ENCODE measurements at places on chromosomes 7 and 10. TPM values are rescaled to one million over a fixed set of nuclear protein-coding genes. Genes with fewer than 3 reads are reported as not detected.
A peak's percentile ranks its signal among the peaks of the same experiment; 100 is the strongest.

DNA sequence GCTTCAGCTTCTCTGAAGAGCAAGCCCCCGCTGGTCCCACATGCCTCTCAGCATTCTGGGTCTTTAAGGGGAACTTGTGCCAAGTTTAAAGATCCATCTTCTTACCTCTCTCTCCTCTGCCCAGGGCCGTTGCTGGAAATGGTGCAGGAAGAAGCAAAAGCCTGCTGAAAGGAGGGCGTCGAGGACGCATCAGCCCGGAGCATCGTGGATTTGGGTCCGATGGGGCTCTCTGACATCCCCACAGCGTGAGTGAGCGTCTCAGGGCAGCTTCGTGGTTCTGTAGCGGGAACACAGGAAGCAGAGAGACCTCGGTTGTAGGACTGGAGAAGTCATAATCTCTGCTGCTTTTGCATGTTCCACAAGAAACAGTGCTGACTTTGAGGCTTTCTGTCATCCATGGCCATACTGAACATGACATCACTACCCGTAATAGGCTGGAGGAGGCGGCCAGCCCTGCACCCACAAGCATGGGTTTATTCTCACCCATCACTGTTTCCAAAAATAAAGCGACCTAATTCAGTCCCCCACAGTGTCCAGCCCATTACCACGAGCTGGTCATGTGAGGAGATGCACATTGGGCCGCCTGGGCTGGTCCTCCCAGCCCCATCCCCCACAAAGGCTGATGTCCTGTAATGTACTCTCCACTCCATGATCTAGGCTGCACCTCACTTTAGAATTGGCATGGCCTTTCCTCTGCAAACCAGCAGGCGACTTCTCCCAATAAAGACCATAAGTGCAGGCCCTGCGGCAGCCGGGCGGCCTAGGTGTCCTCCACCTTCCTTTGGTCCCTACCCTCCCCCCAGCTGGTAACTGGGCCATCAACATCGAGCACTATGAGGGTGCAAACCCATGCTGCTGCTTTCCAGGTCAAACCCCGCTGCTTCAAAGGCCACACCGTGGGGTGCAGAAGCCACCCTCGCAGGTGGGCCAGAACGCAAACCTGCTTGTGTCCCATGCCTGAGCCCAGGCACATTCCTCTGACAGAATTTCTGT, 276.9 kb downstream of the TNS3 start:
- no peak for DNase-seq

- peak; percentile 45 for DNase-seq
These were observed 84.4 kb downstream of the RGS10 start for GRCh38 chr10:119457966-119458766.

DNA sequence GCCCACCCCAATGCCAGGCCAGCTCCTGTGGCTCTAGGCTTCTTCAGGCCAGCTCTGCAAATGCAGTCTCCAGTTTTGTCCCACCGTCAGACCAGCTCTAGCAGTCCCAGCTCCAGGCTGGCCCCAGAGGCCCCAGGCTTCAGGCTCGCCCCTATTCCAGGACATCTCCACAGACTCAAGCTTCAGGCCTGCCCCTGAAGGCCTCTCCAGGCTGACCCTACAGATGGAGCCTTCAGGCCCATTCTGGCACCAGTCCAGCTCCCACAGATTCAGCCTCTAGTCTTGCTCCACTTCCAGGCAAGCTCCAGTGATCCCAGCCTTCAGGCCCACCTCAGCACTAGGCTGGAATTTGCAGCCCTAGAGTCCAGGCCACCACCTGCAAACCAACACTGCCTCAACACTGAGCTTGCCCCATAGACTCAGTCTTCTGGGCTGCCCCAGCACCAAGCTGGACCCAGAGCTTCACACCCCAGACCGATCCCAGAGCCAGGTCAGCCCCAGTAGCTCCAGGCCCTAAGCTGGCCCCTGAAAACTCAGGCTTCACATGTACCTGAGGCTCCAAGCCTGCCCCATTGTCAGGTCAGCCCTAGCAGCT, 170.2 kb downstream of the ITGB1 start:
- no peak for DNase-seq

- DNase-seq = no peak
These were observed 836.7 kb upstream of the GHITM start for GRCh38 chr10:83302623-83303022.

DNA sequence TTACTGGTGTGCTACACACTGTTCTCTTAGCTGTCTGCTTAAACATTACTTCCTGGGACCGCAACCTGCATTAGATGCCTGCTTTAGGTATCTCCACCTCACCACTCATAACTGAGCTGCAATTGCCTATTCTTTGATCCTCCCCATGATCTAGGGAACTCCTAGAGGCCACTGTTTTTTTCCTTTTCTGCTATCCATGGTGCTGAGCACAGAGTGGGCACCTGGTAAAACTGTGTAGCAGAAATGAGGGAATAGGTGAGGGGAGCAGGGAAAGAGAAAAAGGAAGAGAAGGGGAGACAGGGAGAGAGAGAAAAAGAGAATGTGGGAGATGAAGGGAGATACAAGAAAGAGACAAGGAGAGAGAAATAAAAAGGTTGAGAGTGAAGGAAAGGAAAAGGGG, 434.9 kb downstream of the ADRA2A start:
- DNase-seq = no peak

DNA sequence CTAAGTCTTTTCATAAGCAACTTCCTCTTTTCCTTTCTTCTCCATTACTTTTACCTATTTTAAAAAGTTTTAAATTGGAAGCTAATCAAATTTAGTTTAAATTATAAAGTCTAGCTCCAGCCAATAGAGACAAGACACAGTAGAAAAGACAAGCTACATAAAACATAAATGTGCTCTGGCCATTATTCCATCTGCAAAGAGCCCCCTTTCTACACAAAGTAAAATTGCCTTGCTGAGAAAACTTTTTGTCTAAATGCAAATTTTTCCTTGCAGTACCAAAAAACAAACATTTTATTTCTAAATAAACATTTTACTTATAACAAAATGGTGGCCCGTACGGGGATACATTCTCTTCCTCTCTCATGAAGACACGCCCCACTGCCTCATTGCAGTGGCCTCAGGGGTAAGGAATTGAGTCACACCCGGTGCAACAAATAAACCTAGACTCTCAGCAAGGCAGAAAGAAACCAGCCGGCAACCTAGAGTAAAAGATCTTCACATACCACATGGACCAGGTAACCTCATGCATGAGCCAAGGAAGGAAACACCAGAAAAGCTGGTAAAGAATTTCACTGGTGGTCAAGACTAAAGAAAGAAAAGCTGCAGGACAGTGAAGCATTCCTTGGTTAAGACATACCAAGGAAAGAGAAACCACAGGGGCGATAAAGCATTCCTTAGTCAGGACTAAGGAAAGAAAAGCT, 71.6 kb upstream of the ZNF746 start:
- DNase-seq = no peak

DNA sequence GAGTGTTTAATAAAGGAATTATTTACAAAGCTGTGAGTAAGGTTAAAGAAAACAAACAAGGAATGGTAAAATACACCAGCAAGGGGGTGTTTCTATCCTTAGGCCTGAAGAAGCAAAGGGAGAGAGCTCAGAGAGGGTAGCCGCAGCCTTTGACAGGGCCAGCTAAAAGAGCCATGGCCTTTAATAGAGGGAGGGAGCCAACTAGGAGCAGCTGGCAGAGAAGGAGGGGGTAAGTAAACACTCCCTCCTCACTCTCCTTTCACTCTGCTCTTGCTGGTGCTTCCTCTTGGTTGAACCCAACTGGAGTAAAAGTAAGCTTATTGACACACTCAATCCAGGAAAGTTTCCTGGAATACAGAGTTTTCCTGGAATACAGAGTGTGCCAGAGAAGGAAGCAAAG, 87.5 kb downstream of the CH25H start:
- no peak for DNase-seq

The IFIT5 gene
- polyA plus RNA-seq = 13.5 TPM

GRCh38 chr7:16926283-16926682, 44.5 kb upstream of the AGR3 start:
- no peak for DNase-seq

GRCh38 chr7:136009488-136010079, 32.4 kb upstream of the MTPN start:
- DNase-seq = peak; percentile 31

DNA sequence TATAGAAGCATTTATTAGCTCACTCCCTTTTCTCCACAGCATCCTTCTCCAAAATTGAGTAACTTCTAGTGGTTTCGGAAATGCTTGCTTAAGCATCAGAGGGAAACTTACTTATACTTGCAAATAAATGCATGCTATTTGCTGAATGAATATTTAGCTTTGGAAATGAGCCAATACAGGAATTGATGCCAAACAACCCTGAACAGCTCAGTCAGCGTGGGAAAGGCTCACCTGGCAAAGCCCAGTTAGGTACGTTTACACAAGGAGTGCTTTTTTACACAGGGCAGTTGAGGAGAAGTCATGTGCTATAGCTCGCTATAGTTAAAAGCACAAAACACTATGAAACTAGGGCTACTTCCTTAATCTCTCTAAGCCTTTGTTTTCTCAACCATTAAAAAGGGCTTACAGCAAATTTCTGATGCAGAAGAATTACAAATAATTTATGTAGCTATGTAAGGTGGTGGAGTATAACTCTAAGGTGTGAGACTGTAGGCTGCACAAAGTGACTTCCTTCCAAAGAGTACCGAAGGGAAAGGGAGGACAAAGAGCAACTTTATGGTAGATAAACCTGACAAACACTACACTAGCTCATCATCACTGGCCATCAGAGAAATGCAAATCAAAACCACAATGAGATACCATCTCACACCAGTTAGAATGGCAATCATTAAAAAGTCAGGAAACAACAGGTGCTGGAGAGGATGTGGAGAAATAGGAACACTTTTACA, 498.2 kb downstream of the PHTF2 start:
- DNase-seq = no peak

DNA sequence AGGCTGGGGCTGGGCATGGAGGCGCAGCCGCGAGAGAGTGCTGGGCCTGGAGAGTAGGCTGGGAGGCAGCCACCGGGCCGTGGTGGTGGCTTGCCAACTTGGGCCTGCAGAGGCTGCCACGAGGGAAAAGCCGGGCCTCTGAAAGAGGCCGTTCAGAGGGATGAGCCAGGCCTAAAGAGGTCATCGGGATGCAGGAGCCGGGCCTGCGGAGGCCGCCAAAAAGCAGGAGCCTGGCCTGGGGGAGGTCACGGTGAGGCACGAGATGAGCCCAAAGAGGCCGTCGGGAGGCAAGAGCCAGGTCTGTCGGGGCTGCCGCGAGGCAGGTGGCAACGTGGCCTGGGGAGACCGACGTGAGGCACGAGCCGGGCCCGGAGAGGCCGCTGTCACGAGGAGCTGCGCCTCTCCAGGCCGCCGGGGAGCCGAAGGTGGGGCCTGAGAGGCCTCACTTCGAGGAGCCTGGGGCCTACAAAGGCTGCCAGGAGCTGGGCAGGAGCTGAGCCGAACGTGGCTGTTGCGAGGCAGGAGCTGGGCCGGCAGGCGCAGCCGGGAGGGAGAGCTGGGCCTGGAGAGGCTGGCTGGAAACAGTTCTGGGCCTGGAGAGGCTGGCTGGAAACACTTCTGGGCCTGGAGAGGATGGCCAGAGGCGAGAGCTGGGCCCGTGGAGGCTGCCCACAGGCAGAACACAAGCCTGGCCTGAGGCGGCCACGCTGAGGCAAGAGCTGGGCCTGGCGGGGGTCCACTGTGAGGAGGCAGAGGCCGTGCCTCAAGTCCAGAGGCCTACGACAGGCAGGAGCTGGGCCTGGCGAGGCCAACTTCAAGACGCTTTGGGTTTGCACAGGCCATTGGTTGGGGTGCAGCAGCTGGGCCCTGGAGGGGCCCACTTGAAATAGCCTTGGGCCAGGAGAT, 24.6 kb downstream of the MDH2 start:
- DNase-seq = no peak

GRCh38 chr7:144997512-144997911, 161.7 kb upstream of the TPK1 start:
- no peak for DNase-seq

- DNase-seq = no peak
These were observed 93.9 kb upstream of the GNAI1 start for GRCh38 chr7:80040752-80041151.

GRCh38 chr10:6796231-6796630, 216.2 kb upstream of the PRKCQ start:
- no peak for DNase-seq

The SGCE gene
- 148 TPM for polyA plus RNA-seq

- no peak for DNase-seq
These were observed 22.4 kb upstream of the TMEM236 start for GRCh38 chr10:17729630-17730029.

The PNLIP gene
- not detected for polyA plus RNA-seq

DNA sequence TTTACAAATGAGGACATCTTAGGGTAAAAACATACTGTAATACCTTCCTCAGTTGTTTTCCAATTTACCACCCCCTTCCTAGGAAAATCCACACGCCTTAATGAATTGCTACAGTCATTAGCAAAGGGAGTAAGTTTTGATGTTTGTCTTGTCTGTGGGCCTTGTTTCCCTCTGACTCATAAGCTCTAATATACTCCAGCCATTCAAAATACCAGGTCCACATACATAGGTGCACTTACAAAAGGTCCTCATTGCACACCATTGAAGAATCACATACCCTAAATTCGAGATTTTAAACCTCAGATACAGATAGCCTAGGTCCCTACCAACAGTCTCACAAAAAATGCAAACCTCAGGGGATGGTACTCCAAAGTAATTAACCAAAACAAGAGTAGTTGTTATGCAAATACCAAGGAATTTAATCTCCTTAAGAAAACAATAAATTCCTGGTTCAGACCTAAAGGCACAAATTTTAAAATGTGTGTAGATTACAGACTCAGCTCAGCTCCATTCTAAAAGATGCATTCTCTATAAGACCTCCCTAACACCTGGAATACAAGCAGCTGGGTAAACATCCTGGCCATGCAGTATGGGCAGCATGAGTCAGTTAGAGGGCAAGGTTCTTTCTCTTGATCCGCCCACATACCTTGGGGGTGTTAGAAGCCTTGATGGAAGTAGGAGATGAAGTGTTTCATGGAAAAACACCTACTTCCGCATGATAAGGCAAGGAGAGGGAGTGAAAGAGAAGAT, 3.0 kb upstream of the LIPK start:
- DNase-seq = no peak

DNA sequence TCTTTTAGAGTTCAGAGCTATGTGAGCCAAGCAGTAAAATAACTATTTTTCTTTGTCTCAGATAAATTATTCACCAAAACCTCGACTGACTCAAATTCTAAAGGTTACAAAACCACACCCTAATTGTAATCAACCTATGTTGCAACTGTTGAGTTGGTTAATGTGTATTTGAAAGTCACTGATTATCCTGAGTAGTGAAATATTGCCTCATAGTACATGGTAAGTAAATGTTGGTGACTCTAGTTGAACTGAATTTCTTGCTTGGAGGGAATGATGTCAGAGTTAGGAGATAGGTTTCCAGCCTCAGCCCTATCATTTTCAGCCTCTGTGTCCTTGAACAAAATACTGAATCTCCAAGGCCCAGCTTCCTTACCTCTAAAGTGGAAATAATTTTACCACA, 3.0 kb upstream of the CYP2C18 start:
- no peak for DNase-seq

The SPDYE2 gene
- 6.1 TPM for polyA plus RNA-seq

- DNase-seq = no peak
These were observed 98.7 kb downstream of the NPSR1 start for GRCh38 chr7:34756691-34757090.

Data from muscle of back (tissue), 13 donors.